ENCODE measurements at places on chromosomes 6 and 20. TPM values are rescaled to one million over a fixed set of nuclear protein-coding genes. Genes with fewer than 3 reads are reported as not detected.

- no peak overlapping the region for H3K27ac ChIP-seq
- no peaks in the 10 kb centered on the region for H3K36me3 ChIP-seq
- H3K4me3 ChIP-seq: no peak overlapping the region
- no peaks in the 10 kb centered on the region for H3K27me3 ChIP-seq
- no peak for DNase-seq
- peaks cover 16% of the 10 kb centered on the region for H3K4me1 ChIP-seq
Observed at GRCh38 chr6:35216851-35217811, 3.4 kb downstream of the SCUBE3 start.

Gene TREM2
- 5.2 TPM for total RNA-seq

GRCh38 chr6:150016324-150017185 is 8.8 kb downstream of the RAET1L start:
- peaks cover 15% of the 10 kb centered on the region for H3K4me1 ChIP-seq
- H3K27ac ChIP-seq: no peak overlapping the region
- no peaks in the 10 kb centered on the region for H3K36me3 ChIP-seq
- no peak overlapping the region for H3K4me3 ChIP-seq

Gene EPPIN
- total RNA-seq: not detected

Gene RIMS4
- 6.4 TPM for total RNA-seq
